ENCODE measurements at places on chromosomes 6 and 20. TPM values are rescaled to one million over a fixed set of nuclear protein-coding genes. Genes with fewer than 3 reads are reported as not detected.
A peak's percentile ranks its signal among the peaks of the same experiment; 100 is the strongest.

DNA sequence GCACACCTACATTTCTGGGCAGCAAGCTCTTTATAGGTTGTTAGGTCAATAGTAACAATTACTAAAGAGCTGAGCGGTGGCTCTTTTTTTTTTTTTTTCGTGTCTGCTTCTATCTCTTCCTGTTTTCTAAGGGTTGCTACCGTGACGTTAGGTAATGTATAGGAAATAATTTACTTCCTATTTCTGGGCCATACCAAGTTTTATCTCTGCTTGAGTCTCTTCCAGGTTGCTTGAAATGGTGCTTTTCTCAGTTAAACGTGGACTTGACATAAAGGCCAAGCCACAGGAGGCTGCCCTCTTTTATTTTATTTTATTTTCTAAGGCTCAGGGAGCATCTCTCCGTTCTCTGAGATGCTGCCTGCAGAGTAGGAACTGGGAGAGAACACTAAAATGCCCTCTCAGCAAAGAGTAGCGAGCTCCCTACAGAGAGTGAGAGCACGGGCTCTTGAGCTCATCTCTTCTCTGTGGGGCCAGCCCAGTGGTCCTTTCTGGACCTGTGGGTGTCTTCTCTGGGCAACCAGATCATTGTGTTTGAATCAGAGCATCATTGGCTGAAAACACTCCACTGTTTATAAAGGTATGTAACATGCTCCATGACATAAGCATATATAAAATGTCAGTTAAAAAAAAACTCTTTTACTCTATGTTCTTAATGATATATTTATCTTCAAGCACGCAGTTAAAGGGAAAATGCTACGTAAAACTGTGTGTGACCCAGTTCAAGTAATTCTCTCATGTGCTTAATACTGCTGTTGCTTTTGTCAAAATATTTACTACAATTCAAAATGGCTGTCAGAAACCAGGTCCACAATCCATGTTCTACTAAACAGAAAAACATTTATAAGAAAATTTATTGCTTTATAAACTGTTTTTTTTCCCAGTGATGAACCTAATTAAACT lies at the start of gene ZNF831:
Gene ZNF831, plus strand, starts transcription at position 191 of the 900 bp plus-strand sequence. CDS start 27,199 bp downstream, outside the sequence.
- DNase-seq = no peak

- no peak for DNase-seq
Measured at GRCh38 chr6:54903884-54904283, 57.3 kb downstream of the FAM83B start.

- DNase-seq = no peak
Measured at GRCh38 chr6:130189531-130190397, 33.0 kb downstream of the SAMD3 start.

DNA sequence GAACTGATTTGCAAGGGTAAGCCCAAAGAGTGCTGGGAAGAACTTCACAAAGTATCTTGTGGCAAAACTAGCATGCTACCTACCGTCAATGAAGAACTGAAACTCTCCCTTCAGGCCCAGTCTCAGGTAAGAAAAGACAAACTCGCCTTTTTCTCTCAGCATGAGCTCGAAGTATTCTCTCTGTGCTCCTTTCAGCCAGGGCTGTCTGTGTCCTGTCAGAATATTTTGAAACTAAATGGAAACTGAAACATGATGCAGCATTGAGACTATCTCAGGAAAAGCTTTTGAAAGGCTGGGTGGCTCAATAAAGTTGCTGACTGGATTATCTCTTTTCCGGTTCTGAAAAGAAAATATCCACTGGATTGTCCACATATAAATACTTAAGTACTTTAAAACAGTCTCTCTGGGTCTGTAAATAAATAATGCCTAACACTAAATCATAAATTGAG lies 696 bp downstream of the CALHM5 start:
- DNase-seq = no peak

DNA sequence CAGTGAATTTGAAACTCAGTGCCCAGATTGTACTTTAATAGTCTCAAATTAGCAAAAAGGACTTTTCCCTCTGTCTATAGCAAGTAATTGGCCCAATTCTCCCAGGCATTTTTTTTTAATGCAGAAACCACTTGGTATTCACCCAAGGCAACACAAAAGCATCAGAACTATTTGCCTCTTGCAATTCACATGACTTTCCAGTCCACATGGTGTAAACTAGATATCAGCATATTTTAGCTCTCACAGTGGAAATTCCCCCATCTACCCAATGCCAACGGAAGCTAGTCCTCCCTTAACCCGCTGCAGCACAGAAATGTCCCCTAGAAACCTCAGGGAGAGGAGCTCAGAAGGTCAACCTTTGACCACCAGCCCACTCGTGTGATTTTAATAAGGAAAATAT lies 103.4 kb upstream of the CDYL start:
- peak; percentile 17 for DNase-seq

DNA sequence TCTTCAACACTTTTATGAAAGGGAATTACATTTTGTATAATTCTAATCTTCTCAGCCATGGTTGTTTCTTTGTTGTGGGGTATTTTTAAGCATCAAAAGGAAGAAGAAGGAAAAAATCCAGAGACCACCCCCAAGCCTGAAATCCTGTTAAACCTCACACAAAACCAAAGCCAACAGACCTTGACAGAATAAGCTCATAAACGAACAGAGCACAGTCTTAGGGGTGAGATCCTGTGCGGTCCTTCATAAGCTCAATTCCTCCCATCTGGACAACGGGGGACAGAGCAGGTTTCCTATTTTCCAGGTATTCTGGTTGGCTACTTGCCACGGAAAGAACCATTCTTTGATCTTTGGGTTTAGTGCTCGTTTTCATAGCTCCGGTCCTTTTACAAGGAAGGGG lies 151.3 kb upstream of the SULF2 start:
- DNase-seq = no peak

The NFATC2 gene
- 2.7 TPM for total RNA-seq

DNA sequence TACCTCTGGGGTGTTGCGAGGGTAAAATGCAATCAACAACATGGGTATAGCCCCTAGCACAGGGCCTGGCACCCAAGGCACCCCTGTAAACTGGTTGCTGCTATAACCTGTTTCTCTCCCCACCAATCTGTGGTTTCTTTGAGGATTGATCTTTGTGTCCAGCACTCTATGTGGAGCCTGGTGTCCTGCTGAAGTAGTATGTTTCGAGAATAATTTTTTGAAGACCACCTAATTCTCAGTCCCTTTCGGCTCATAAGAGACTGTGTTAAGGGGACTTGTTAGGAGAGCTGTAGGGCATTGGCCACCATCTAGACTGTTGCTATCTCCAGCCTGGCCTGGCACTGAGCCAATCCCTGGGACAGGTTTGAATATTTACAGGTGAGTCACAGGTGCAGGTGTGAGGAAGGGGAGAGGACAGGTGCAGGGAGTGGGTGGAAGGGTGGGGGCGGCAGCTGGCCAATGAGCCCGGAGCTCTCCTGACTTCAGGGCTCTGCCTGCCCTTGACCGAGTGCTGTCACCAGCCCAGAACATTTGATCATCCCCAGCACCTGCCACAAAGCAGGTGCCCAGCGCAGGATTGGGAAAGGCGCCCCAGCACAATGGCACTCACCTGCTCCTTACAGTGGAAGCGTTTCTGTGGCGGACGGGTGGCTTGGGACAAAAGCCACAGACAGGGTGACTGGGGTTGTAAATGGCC lies 8.1 kb upstream of the C20orf144 start:
- DNase-seq = no peak

Data from dermis microvascular lymphatic vessel endothelial cell (primary cell).